Suppressor macrophage treated with lipopolysaccharide for 4 hours (primary cell): ENCODE measurements at places on chromosomes 3 and 15.

GRCh38 chr3:117219296-117219695, 509.7 kb downstream of the TUSC7 start:
- no peak for DNase-seq

DNA sequence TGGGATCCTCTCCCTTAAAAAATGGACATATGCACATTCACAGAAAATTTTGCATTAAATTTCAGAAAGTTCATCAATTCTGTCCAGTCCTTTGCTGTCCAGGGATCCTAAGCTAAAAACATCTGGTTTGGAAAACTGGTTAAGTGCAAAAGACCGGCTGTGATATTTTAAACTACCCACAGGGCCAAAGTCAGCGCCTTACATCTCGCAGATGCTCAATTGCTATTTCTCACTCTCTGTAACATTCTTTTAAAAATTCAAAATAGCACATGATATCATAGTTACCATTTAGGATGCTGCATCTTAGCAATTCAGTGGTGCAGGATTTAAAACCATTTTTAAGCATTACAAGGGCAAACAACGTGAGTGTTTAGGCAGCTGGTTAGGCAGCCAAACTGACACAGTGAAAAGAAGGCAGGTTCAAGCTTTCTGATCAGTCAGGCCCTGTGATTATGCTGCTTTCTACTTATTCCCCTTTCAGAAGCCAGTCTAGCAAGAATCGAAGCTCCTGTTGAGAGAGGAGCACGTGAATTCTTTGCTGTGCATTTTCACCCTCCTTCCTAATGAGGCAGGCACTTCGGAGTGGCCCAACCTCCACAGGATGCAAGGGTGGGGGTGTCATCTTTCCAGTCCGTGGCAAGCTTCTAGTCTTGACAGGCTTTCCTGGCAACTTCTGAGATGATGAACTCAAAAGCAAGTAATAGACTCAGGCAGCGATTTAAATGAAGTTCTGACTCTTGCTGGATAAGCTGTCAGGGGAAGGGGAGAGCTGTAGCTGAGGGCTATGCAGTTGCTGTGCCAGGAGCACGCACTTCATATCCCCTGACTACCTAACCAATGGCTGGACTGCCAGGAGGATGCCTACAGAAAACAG, 8.8 kb downstream of the PRICKLE2 start:
- DNase-seq = no peak

- no peak for DNase-seq
These were observed 155 bp downstream of the ACVR2B start for GRCh38 chr3:38453913-38454177.

GRCh38 chr3:8914491-8914890, 48.8 kb downstream of the RAD18 start:
- DNase-seq = no peak

GRCh38 chr3:50226888-50227389, 9.1 kb upstream of the GNAI2 start:
- peak; percentile 58 for DNase-seq

- no peak for DNase-seq
These were observed 44.2 kb upstream of the ACP3 start for GRCh38 chr3:132273036-132273435.

- no peak for DNase-seq
These were observed 116.8 kb downstream of the EPHB1 start for GRCh38 chr3:134911586-134912548.

GRCh38 chr3:39819899-39820298, 10.5 kb downstream of the MYRIP start:
- DNase-seq = no peak

DNA sequence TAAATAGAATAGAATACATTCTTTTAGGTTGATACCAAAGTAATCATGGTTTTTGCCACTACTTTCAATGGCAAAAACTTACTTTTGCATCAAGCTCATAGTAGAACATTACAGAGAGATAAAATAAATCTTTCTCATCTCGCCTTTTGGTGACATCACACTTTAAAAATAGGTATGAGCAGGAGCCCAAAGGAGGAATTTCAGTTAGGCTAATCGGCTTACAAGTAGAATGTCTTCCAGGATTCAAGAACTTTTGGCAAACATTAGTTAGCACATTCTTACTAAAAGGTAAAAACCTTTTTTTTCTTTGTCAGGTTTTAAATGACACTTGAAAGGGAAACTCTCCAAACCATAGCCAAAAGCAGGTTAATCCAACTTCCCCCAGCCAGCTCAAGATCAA, 59.7 kb upstream of the CMSS1 start:
- DNase-seq = no peak

DNA sequence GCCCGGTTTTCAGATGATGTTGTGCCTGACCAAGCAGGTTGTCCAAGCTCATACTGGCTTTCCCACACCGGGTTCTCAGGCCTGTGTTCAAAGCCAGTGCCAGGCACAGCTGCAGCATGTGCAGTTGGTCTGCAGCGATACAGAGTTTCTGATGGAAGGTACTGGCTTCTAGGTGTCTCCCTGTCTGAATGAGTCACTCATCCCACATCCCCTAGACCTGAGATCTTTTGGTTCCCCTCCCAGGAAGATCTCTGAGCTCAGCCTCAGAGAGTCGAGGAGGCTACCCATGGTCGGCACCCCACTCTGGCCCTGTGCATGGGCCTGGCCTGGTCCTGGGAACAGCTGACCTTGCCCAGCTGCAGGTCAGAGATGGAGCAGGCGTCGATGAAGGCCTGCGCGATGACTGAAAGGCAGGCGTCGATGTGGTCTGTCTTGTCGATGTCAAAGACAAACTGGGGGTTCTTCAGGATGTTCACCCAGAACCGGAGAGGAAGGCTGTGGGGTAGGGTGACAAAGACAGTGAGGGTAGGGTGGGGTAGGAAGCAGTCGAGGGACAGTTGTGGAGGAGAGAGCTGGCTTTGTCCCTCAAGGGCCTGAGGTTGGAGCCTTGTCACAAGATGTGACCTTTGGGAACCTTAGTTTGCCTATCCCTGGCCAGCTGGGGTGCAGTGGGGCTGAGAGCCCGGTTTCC, 15.3 kb downstream of the H1-8 start:
- no peak for DNase-seq

DNA sequence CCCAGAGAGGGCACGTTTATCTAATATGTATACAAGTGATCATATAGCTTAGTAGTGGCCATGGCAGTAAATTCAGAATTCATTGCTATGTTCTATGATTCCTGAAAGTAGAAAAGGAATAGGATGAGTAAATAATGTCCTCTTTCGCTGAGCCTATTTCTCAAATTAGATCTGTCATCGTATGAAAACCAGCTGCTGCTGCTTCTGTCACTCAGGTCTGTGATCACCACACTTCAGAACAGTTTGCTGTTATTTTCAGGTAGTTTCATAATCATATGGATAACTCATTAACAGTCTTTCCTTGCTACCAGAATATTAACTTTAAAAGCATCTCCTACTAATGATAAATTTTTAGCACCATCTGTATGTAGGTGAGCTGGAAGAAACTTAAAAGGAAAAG, 289.1 kb upstream of the AZI2 start:
- no peak for DNase-seq

GRCh38 chr15:66876421-66876730, 174.3 kb downstream of the SMAD6 start:
- DNase-seq = no peak

DNA sequence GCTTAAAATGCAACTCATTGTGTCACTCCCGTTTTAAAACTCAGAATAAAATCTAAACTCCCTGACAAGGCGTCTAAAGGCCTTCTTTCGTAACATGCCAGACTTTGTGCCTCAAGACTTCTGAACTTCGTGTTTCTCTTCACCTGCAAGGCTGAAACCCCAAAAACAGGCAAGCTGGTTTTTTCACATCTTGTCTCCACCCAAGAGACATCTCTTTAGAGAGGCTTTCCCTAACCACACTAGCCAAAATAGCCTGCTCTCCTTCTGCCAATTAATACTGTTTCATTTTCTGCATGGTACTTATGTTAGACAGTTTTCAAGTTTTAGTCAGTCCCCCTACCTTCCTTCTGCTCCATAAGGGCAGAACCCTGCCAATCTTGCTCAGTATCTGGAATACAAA, 41.6 kb downstream of the RAF1 start:
- no peak for DNase-seq

- DNase-seq = no peak
These were observed 435.2 kb downstream of the GBE1 start for GRCh38 chr3:81326245-81326644.

DNA sequence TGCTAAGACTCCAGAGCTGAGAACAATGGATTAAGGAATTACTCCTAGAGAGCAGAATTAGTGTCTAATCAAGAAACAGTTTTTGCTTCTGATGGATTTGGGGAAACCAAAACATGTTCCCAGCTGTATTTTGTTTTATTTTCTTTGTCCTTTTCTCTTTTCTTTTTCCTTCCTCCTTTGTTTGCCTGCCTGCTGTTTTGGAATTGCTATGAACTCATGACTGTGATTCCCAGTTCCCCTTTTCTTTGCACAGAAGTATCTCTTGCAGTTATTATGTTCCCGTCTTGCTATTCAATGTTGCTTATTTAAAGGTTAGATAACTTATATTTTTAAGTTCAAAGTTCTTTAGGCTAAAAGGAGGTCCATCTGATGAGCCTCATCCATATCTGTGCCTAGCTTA, 77.0 kb upstream of the GBE1 start:
- DNase-seq = peak; percentile 67

GRCh38 chr3:174460831-174461230, 398.3 kb upstream of the NAALADL2 start:
- no peak for DNase-seq

- DNase-seq = peak; percentile 59
These were observed 153.7 kb upstream of the ABI3BP start for GRCh38 chr3:101146946-101147345.

DNA sequence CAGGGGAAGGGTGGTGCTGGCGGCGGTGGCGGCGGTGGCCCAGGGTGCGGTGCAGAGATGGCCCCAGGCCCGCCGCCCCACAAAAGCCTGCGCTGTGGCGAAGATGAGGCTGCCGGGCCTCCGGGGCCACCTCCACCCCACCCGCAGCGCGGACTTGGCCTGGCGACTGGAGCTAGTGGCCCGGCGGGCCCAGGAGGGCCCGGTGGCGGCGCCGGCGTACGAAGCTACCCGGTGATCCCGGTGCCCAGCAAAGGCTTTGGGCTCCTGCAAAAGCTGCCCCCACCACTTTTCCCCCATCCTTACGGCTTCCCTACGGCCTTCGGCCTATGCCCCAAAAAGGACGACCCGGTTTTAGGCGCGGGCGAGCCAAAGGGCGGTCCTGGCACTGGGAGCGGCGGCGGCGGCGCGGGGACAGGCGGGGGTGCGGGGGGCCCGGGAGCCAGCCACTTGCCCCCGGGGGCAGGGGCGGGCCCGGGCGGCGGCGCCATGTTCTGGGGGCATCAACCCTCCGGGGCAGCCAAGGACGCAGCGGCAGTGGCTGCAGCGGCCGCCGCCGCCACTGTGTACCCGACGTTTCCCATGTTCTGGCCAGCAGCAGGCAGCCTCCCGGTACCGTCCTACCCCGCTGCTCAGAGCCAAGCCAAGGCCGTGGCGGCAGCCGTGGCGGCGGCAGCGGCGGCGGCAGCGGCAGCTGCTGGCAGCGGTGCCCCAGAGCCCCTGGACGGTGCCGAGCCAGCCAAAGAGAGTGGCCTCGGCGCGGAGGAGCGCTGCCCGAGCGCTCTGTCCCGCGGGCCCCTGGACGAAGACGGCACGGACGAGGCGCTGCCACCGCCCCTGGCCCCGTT, 1.6 kb downstream of the SKOR1 start:
- DNase-seq = no peak

DNA sequence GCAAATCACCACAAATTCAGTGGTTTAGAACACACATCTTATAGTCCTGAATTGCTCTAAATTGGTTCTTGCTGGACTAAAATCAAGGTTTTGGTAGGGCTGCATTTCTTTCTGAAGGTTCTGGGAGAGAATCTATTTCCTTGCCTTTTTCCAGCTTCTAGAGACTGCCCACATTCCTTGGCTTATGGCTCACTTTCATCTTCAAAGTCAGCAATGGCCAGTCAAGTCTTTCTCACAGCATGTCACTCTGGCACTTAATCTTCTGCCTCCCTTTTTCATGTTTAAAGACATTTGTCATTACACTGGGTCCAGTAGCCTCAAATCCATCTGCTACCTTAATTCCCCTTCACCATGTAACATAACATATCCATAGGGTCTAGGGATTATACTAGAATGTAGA, 149.0 kb downstream of the NEK10 start:
- DNase-seq = no peak

DNA sequence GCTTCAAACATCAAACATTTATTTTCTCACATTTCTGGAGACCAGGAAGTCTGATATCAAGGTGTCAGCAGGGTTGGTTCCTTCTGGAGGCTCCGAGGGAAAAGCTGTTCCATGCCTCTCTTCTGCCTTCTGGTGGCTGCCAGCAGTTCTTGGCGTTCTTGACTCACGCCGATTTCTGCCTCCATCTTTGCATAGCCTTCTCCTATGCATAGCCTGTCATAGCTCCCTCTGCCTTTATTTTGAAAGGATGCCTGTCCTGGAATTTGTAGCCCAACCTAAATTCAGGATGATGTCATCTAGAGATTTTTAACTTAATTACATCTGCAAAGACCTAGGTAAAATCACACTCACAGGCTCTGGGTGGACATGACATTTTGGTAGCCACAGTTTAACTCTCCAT, 70.4 kb downstream of the RGMA start:
- no peak for DNase-seq

- no peak for DNase-seq
These were observed 36.0 kb upstream of the TIMP4 start for GRCh38 chr3:12194669-12195161.

GRCh38 chr15:99441871-99442251, 123.9 kb upstream of the MEF2A start:
- no peak for DNase-seq

- no peak for DNase-seq
These were observed 682.1 kb downstream of the MECOM start for GRCh38 chr3:168981396-168981795.
